ENCODE measurements at places on chromosomes 5 and 9.

GRCh38 chr9:109517901-109518377, 19.8 kb upstream of the PTPN3 start:
- no peak for DNase-seq

GRCh38 chr5:127785098-127785927, 82.1 kb downstream of the CCDC192 start:
- no peak for DNase-seq

GRCh38 chr5:141811287-141812155, 66.7 kb downstream of the PCDH1 start:
- DNase-seq, result no peak

- no peak for DNase-seq
These were observed 33.4 kb upstream of the NCS1 start for GRCh38 chr9:130138791-130139190.

- no peak for DNase-seq
These were observed 7.0 kb downstream of the ST6GALNAC4 start for GRCh38 chr9:127909839-127910273.

- no peak for DNase-seq
These were observed 46.4 kb downstream of the ERP44 start for GRCh38 chr9:100052375-100052774.

- DNase-seq, result no peak
These were observed 8.9 kb downstream of the NLN start for GRCh38 chr5:65730910-65731309.

GRCh38 chr5:176665517-176665916, 18.2 kb downstream of the TSPAN17 start:
- no peak for DNase-seq

DNA sequence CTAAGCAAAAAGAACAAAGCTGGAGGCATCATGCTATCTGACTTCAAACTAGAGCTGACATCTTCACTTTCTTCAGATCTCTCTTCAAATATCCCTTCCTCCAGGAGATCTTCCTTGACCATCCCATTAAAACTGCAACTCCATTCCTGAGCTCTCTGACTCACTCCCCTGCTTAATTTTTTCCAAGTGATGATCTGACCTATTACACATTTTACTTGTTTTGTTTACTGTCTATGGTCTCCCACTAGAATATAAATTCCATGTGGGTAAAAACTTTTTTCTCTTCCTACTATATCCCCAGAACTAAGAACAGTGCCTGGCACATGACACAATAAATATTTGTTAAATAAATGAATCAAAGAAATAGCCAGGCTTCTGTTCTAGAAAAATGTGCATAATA, 87.5 kb downstream of the SLIT3 start:
- no peak for DNase-seq

DNA sequence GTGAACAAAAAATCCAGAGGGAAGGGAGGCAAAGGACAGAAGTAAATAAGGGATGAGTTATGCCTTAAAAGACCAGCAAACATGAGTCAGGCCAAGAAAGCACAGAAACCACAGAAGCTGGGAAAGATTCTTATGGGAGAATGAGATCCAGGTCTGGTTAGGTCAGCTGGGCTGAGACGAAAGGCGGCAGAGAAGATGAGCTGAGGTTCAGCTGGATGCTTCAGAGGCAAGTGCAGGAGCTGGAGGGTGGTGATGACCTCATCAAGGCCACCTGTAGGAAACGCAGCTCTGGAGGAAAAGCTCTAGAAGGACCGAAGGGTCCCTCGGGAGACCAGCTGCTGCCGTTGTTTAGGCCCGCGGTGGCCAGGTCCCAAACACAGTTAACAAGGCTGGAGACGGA, 152.0 kb downstream of the MYO10 start:
- DNase-seq, result no peak

DNA sequence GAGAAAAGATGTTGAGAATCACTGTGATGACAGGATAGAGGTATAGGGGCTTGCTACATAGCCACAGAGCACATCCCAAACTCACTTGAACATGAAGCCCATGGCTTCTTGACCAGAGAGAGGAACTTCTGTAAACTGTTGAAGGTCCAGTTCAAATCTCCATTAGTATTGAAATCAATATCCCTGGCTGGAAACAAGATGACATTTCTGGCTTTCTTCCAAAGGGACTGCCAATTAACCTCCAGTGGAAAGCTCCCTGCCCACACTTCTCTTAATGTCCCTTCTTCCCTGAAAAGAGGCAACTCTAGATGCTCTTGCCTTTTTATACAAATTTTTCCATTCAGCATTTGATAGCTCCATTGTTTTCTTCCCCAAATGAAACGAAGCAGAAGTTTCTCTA, 612.1 kb downstream of the EBF1 start:
- no peak for DNase-seq

DNA sequence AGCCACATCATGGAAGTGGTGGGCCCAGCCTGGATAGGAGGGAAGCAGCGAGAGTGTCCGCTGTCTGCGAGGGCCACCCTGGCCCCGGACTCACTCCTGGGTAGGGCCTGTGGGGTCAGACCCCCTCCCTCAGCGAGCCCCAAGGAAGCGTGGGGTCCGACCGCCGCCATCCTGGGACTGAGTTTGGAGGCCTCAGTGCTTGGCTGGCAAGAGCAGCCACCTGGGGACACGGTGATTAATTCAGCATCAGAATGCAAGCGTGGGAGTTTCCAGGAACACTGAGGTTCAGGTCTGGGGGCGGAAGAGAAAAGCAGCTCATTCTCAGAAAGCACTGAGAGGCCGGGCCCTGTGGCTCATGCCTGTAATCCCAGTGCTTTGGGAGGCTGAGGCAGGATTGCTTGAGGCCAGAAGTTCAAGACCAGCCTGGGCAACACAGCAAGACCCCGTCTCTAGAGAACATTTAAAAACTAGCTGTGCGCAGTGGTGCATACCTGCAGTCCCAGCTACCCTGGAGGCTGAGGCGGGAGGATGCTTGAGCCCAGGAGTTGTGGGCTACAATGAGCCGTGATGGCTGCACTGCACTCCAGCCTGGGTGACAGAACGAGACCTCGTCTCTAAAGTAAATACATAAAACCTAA, 18.3 kb upstream of the CAMSAP1 start:
- DNase-seq, result no peak

DNA sequence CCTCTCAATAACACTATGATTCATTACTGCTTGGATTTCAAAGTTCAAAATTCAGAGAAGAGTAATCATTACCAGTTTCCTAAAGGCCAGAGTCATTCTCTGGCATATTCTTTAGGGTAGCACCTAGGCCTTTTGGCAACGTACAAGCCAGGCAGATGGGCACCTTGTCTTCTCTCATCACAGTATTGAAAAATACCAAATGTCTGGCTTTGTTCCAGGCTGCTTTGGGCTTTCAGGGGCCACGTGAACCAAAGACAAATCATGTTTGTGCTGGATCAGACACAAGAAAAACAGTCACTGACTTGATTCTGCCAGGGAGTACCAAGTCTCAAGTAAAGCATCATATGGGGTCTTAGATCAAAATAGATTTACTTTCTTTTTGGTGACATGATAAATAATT, 15.5 kb downstream of the MEGF9 start:
- DNase-seq, result no peak

DNA sequence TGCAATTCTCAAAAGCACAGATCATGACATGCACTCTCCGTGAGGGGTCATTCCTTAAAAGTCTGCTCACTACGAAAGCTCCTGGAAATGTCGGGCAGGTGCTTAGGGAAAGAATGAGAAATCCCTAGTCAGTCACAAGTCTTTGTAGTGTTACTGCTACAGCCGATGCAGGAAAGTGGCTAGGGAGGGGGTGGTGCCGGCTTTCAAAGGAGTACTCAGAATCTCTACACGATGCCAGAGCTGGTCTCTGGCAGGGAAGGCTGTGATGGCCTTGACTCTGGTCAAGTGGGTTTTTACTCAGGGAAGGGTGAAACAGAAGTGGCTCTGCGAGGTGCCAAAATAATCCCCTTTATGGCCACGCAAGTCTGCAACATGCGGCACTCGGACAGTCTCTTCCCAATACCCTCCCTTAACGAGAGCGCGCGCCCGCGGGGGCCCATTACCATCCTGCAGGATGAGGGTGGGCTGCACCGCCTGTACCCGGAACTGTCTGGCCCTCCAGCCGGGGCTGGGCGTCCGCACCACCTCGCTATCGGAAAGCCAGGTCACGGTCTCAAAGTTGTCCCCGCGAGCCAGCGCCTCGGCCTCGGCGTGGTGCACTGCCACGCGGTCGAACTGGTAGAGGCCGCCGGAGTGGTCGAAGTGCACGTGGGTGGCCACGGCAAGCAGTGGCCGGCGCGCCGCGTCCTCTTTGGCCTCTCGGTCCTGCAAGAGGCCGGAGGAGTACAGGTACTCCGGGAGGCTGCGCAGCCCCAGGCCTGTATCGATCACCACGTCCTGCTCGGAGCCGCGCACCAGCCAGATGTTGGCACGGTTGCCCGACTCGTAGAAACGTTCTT, 956 bp downstream of the MBLAC2 start:
- peak; percentile 73 for DNase-seq

- no peak for DNase-seq
These were observed 1.1 kb upstream of the GNPDA1 start for GRCh38 chr5:142013734-142014521.

DNA sequence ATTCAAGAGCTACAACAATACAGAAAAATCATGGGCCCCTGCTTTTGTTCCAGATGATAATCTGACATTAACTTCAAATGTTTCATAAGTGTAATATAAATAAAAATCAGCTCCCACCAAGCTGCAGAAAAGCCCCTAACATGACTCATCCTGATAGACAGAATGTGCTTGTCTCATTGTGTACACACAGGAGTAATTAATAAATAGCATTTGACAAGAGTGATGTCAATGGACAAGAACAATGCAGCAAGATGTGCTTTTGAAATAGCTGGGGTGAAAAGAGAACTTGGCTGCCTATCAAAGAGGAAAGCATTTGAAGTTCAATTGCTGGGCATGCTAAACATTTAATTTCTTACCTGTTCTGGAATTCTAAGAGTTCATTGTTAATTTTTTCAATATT, 79.2 kb downstream of the DNAH5 start:
- no peak for DNase-seq

DNA sequence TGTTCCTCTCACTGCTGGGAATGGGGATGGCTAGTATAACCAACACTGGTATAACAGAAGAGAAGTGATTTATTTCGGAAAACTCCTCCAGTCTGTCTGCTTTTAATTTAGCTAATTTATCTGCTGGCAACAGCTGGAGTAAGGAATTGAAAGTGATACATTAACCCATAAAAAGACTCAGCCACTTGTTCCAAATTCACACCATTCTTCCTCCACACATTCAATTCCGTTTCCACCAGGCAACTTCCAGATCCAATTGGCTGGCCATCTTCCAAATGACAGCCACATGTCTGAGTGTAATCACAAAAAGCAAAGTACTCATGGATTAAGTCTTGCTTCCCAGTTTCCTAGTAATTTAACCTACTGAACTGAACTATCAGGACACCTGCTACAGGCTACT, 77.1 kb upstream of the RETREG1 start:
- DNase-seq, result no peak

DNA sequence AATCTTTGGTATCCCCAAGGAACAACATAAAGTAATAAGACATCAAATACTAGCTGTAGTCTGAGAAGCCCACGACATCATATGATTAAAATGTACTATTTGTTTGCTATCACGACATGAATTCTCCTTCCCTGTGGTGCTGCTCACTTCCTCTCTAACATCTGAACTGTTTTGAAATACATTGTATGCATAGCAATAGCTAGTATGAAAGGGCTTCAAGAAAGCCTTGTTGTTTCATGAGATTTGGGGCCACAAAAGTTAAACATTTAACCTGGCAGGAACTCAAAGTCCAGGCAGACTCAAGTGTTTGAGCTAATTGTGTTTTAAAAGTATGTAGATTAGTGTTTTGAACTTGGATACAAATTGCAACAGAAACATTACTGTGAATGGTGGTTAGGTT, 237.4 kb upstream of the PTGER4 start:
- no peak for DNase-seq

- DNase-seq, result no peak
These were observed 167.7 kb upstream of the LHFPL2 start for GRCh38 chr5:78816143-78816765.

GRCh38 chr9:121399883-121400607, 30.0 kb upstream of the STOM start:
- DNase-seq, result peak; percentile 83

DNA sequence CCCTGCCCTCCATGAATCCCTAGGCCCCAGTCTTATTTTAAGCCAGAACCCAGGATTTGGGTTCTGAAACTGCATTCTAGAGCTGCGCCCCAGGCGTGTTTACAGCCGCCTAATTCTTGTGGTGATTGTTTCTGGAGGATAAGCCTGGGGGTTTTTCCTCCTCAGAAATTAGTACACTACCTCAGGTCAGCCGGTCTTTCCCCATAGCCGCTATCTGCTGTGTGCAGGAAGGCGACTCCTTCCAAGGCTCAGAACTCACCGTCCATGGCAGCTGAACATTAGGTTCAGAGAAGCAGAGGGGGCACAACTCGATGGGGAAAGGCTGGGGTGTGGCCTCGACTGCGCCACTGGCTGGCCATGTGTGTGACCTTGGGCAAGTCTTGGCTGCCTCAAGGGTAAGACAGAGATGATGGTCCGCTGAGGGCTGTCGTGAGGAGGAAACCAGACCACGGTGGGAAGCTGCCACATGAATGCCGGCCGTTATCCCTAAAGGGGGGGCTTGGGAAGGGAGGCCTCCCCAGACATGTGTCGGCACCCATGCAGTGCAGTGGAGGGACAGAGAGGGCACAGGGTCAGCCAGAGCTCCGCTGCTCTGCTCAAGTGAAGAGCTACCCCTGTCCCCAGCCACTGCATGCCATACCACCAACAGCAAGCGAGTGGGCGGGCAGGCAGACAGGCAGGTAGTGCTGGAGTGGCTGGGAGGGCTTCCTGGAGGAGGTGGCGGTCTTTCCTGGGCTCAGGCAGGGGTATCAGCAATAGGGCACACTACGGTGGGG, 28.9 kb downstream of the SHB start:
- DNase-seq, result peak; percentile 61

- no peak for DNase-seq
These were observed 544 bp downstream of the FNBP1 start for GRCh38 chr9:130042406-130042884.

DNA sequence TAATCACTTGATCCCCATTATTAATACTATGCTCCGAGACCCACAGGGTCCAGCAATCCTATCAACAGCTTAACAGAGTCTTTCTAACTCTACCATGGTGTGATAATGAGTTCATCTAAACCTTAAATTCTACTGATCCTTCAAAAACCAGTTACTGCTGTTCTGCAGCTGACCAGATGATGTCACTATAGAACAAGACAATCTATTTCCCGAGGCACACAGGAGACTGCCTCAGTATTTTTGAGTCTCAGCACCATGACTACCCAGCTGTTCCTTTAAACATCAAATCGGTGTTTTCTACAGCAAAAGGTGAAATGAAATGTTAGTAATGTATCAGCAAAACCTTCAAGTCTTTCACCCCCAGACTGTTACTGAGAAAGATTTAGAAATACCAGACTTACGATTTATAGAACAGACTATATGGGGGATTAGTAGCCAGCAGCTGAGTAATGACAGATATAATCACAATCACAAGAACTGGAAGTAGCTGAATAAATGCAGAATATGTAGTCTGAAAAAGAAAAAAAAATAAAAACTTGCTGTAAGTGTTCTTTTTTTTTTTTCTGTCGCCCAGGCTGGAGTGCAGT, 16.9 kb downstream of the DNAJC18 start:
- peak; percentile 88 for DNase-seq

GRCh38 chr5:8333485-8333884, 464.5 kb downstream of the MTRR start:
- DNase-seq, result no peak

- no peak for DNase-seq
These were observed 20.8 kb downstream of the URM1 start for GRCh38 chr9:128391956-128392301.

- no peak for DNase-seq
These were observed 24.7 kb downstream of the ARL15 start for GRCh38 chr5:54285686-54286085.
